Osteocyte (in vitro differentiated cells): ENCODE measurements at places on chromosomes 3 and 15. TPM values are rescaled to one million over a fixed set of nuclear protein-coding genes. Genes with fewer than 3 reads are reported as not detected.

- H3K27me3 ChIP-seq: peaks cover 21% of the 10 kb centered on the region
- DNase-seq: no peak
- no peaks in the 10 kb centered on the region for H3K36me3 ChIP-seq
- no peak overlapping the region for H3K27ac ChIP-seq
- H3K4me1 ChIP-seq: no peaks in the 10 kb centered on the region
These were observed 82.0 kb upstream of the DAZL start for GRCh38 chr3:16687221-16687620.

DNA sequence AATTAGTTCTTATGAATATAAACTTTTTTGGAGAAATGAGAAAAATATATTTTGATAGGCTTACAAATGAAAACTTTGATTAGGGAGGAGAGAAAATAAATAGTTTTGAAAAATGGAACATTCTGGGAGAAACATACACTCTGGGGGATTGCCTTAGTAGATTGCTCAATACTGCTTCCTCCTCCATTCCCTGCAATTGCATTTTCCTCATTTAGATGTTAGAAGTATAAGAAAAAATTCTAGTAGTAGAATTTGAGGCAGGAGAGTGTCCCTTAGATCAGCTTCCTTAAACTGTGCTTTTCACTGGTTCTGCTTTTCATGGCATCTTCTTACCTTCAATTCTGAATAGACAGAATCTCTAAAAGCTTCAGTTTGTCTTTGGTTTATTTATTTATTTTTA, 46.2 kb upstream of the CTDSPL2 start:
- H3K27ac ChIP-seq: peak overlapping the region; percentile 19
- H3K27me3 ChIP-seq: no peaks in the 10 kb centered on the region
- no peak for DNase-seq
- peaks cover 14% of the 10 kb centered on the region for H3K4me1 ChIP-seq
- H3K36me3 ChIP-seq: peaks cover 18% of the 10 kb centered on the region

Gene TRIP4
- 24.5 and 26.8 TPM in 2 replicates for total RNA-seq

GRCh38 chr3:179450901-179451264, 387 bp downstream of the GNB4 start:
- H3K27ac ChIP-seq: peak overlapping the region; percentile 95
- peaks cover 14% of the 10 kb centered on the region for H3K36me3 ChIP-seq
- no peaks in the 10 kb centered on the region for H3K27me3 ChIP-seq
- H3K4me3 ChIP-seq: peak overlapping the region; percentile 91
- H3K4me1 ChIP-seq: peaks cover 46% of the 10 kb centered on the region
- no peak for DNase-seq

DNA sequence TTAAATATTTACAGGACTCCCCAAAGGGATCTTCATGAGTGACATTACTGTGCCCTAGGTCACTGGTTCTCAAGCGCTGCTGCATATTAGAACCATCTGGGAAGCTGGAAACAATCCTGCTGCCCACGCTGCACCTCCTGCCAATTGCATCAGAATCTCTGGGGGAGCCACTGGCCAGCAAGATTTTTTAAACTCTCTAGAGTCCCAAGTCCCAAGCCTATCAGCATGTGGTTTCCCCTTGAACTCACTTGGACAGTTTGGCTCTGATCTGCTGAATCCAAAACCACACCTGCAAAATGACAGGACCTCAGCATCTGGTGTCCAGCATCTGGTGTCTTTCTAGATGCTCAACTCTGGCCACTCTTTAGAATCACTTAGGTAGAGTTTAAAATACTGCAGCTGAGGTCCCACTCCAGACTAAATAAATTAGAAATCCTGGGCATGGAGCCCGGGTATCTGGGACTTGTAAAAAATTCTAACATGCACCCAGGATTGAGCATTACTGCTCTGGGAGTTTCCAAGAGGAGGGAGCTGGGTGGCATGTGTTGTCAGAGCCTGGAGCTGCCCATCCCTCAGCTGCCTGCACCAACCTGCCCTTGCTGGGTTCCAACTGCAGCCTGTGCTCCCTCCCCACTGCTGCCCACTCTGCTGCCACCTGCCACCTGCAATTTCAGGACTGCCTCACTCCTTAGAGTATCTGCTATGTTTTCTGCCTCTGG, 311.3 kb downstream of the SLC9A9 start:
- H3K36me3 ChIP-seq: no peaks in the 10 kb centered on the region
- H3K27ac ChIP-seq: peak overlapping the region; percentile 83
- no peak overlapping the region for H3K4me3 ChIP-seq
- H3K4me1 ChIP-seq: peaks cover 52% of the 10 kb centered on the region
- DNase-seq: no peak

GRCh38 chr3:26521261-26521660, 101.3 kb upstream of the LRRC3B start:
- no peaks in the 10 kb centered on the region for H3K27me3 ChIP-seq
- H3K4me1 ChIP-seq: no peaks in the 10 kb centered on the region
- H3K36me3 ChIP-seq: no peaks in the 10 kb centered on the region
- no peak overlapping the region for H3K27ac ChIP-seq

DNA sequence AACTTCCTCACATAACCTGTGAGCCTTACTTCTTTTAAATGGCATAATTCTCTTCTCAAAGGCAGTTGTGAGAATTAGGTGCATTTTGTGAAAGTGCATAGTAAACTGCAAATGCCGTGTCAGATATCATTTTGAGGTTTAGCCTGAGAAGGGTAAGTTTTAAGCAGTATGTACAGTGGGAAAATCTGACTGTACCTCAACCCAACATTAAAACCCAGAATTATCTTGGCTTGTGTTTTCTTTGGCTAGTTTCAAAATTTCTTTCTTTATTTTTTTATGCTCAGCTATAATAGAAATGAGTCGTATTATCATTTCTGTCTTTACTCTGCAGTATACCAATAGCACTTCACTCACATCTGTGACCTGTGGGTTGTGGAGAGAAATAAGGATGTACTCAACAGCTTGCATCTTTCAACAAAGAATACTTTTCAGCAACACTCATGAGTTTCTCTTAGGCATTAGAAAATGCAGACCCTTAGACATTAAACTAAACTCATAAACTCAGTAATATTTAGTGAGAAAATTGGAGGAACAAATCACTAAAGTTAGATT, 65.7 kb downstream of the RASA2 start:
- no peaks in the 10 kb centered on the region for H3K27me3 ChIP-seq
- H3K4me3 ChIP-seq: no peak overlapping the region
- H3K27ac ChIP-seq: no peak overlapping the region
- no peak for DNase-seq
- H3K36me3 ChIP-seq: peaks cover 33% of the 10 kb centered on the region

DNA sequence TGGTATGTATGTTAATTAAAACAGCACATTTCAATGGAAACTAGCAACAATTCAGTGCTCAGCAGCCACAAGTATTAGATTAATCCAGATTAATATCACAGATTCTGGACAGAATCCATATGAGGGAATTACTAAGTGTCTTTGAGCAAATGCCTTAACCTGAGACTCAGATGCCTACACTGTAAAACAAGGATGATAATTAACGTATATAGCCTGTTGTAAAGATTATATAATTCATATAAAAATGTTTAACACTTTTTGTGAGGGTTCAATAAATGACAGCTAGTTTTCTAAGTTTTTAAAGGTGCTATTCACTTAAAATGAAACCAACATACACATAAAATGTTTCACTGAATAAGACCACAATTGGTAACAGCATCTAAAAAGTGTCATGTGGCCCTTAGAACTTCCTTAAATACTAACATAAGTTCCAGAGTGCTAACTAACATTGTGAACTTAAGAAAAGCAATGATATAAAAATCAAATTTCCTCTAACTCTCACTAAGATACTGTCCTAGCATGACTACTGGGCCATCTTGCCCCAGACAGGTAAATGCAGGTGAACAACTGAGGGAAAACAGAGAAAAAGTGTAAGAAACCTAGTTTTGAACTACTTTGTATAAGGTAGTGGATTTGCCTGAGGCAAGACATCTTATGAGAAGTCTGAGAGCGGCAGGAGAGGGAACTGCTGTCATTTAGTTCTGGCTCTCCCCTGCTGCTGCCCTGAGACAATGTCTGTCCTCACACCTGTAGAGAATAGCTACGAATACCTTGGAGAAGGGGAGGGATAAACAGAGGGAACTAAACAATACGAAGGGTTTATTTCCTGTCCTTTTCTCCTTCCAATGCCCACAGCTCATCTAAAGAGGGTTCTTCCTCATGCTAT, 151.3 kb downstream of the ADAM10 start:
- H3K4me3 ChIP-seq: no peak overlapping the region
- peaks cover 34% of the 10 kb centered on the region for H3K36me3 ChIP-seq
- H3K4me1 ChIP-seq: no peaks in the 10 kb centered on the region
- no peaks in the 10 kb centered on the region for H3K27me3 ChIP-seq
- H3K27ac ChIP-seq: no peak overlapping the region

- no peaks in the 10 kb centered on the region for H3K4me1 ChIP-seq
- H3K27ac ChIP-seq: no peak overlapping the region
- peaks cover 13% of the 10 kb centered on the region for H3K27me3 ChIP-seq
- no peak overlapping the region for H3K4me3 ChIP-seq
These were observed 86.6 kb upstream of the ADAMTSL3 start for GRCh38 chr15:83567318-83567717.

Gene CA12
- total RNA-seq: 0.76 and 0.97 TPM in 2 replicates

DNA sequence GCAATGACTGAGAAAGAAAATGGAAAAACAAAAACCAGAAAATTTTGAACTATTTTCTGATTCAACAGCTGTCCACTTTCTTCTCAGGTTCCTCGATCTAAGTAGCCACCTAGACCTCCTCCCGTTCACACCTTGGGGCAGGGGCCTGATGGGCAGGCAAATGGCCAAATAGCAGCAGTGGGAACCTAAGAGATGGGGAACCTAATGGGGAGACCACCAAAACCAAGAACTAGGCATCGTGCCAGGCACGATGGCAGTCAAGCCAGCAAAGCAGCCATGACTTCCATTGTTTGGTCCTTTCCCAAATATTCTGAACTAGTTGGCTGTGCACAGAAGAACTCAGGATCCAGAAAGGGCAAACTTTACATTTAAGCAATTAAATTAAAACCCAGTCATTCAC, 57.1 kb downstream of the CAPN7 start:
- no peak overlapping the region for H3K27ac ChIP-seq
- no peaks in the 10 kb centered on the region for H3K27me3 ChIP-seq
- DNase-seq: no peak
- H3K4me1 ChIP-seq: no peaks in the 10 kb centered on the region

Gene ZNF502
- not detected in 2 replicates for total RNA-seq

GRCh38 chr3:185362850-185363661, at the start of gene MAP3K13:
MAP3K13 (plus strand) TSS chr3:185363136; CDS start chr3:185428582, 65,446 bp downstream.
- H3K4me3 ChIP-seq: peak within 1 kb of the TSS; percentile 88
- peaks cover 9% of the 10 kb centered on the region for H3K4me1 ChIP-seq
- H3K27ac ChIP-seq: peak within 1 kb of the TSS; percentile 83
- peaks cover 24% of the 10 kb centered on the region for H3K27me3 ChIP-seq
- peak; percentile 87 for DNase-seq

DNA sequence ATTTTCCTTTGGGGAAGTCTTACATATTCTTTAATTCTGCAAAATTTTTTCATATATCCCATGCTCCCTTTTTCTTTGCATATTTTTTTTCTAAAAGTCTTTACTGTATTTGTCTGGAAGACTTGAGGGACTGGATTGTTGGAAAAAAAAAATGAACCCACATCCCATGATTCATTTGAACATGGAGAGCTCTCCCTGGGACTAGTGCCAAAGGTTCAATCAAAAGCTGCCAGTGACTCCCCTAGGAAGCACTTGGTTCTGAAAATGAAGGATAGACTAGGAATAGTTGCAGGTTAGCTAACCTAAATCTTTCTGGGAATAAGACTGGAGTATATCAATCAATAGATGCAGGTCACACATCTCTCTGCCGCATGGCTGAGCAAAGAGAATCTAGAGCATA, 16.4 kb upstream of the BNC1 start:
- H3K27me3 ChIP-seq: no peaks in the 10 kb centered on the region
- no peak for DNase-seq
- H3K4me1 ChIP-seq: peaks cover 3% of the 10 kb centered on the region

GRCh38 chr15:78616506-78616905, 4.3 kb downstream of the CHRNA3 start:
- DNase-seq: peak; percentile 51
- no peak overlapping the region for H3K4me3 ChIP-seq
- H3K4me1 ChIP-seq: peaks cover 14% of the 10 kb centered on the region
- H3K27me3 ChIP-seq: peaks cover 33% of the 10 kb centered on the region
- H3K36me3 ChIP-seq: no peaks in the 10 kb centered on the region

- no peak for DNase-seq
- H3K4me1 ChIP-seq: peaks cover 14% of the 10 kb centered on the region
- H3K27me3 ChIP-seq: no peaks in the 10 kb centered on the region
- H3K27ac ChIP-seq: no peak overlapping the region
- H3K36me3 ChIP-seq: no peaks in the 10 kb centered on the region
These were observed 17.8 kb downstream of the SLC24A1 start for GRCh38 chr15:65639509-65639908.

GRCh38 chr3:127264794-127265514, 22.9 kb downstream of the PRR20G start:
- H3K36me3 ChIP-seq: no peaks in the 10 kb centered on the region
- DNase-seq: peak; percentile 76
- H3K27ac ChIP-seq: no peak overlapping the region
- H3K4me1 ChIP-seq: no peaks in the 10 kb centered on the region
- no peak overlapping the region for H3K4me3 ChIP-seq
- H3K27me3 ChIP-seq: peaks cover 4% of the 10 kb centered on the region

Gene PLSCR5
- total RNA-seq: not detected in 2 replicates

- H3K27ac ChIP-seq: no peak overlapping the region
- no peak for DNase-seq
- H3K36me3 ChIP-seq: no peaks in the 10 kb centered on the region
- no peaks in the 10 kb centered on the region for H3K4me1 ChIP-seq
These were observed 69.2 kb upstream of the COL6A5 start for GRCh38 chr3:130276203-130276803.

Gene AMT
- total RNA-seq: 8.0 and 9.4 TPM in 2 replicates

DNA sequence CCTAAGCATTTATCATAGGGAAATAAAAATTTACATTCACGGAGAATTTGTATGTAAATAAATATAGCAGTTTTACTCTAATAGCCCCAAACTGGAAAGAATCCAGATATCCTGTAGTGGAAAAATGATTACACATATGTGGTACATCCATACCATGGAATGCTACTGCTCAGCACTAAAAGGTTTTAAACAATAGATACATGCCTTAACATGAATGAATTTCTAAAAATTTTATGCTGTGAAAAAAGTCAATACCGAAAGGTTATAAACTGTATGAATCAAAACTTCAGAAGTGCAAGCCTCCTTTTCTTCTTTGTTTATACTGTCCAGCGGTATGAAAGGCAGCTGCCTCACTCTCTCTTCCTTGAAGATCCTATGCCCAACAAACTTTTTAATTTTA, 37.5 kb upstream of the MCTP2 start:
- no peak overlapping the region for H3K27ac ChIP-seq
- no peaks in the 10 kb centered on the region for H3K36me3 ChIP-seq
- H3K4me1 ChIP-seq: no peaks in the 10 kb centered on the region
- no peak for DNase-seq
